ENCODE measurements at places on chromosomes 12 and 14.

GRCh38 chr12:108327621-108328344 lies 11.3 kb downstream of the CMKLR1 start:
- no peak for DNase-seq

- DNase-seq: no peak
Measured at GRCh38 chr14:101177301-101177971, 273.9 kb upstream of the RTL1 start.

DNA sequence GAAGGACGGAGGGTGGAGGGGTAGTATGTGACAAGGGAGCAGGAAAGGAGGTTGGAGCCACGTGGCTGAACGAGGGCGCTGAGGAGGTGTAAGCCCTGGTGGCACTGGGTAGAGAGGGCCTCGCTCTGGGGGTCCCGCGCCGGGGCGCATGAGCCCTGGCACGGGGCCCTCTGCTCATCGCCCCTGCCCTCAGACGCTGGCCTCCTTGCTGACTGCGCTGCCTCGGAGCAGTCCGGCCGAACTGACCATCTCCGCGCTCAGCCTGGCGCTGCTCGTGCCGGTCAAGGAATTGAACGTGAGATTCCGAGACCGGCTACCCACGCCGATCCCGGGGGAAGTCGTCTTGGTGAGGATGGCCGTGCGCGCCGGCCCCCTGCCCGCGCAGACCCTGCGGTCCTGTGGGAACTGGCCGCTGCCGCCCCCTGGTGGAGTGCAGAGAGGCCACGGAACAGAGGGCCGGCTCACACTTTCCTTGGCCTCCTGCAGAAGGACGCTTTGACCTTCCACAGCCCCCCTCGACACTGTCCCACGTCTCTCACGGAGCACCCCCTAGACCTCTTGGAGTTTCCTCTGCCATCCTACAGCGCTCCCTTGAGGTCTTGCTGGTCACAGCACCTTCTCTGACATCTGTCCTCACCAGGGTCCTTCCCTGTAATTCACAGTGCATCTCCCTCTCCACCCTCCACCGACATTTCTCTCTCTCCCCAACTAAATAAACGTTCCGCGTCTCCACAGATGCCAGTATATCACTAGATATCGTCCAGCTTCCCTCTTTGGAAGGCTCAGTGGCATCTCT lies 10.5 kb downstream of the ARHGEF25 start:
- DNase-seq: peak; percentile 55

GRCh38 chr14:60596139-60596538 lies 53.1 kb downstream of the SIX1 start:
- DNase-seq: no peak

- DNase-seq: no peak
Measured at GRCh38 chr12:68939505-68939904, 6.5 kb upstream of the CPM start.

Data from stimulated activated naive CD8-positive, alpha-beta T cell treated with anti-CD3 and anti-CD28 coated beads, Interleukin-15, amount 100 ng/mL, for 72 hours (primary cell).